Lower lobe of right lung (tissue), 2 donors: ENCODE measurements at places on chromosomes 11 and 22. TPM values are rescaled to one million over a fixed set of nuclear protein-coding genes. Genes with fewer than 3 reads are reported as not detected.

GRCh38 chr11:38553148-38553547 is 1955.1 kb upstream of the RAG2 start:
- no peaks in the 10 kb centered on the region for H3K27me3 ChIP-seq
- no peak overlapping the region for H3K4me3 ChIP-seq
- H3K27ac ChIP-seq: no peak overlapping the region
- H3K4me1 ChIP-seq: no peaks in the 10 kb centered on the region
- H3K36me3 ChIP-seq: no peaks in the 10 kb centered on the region

DNA sequence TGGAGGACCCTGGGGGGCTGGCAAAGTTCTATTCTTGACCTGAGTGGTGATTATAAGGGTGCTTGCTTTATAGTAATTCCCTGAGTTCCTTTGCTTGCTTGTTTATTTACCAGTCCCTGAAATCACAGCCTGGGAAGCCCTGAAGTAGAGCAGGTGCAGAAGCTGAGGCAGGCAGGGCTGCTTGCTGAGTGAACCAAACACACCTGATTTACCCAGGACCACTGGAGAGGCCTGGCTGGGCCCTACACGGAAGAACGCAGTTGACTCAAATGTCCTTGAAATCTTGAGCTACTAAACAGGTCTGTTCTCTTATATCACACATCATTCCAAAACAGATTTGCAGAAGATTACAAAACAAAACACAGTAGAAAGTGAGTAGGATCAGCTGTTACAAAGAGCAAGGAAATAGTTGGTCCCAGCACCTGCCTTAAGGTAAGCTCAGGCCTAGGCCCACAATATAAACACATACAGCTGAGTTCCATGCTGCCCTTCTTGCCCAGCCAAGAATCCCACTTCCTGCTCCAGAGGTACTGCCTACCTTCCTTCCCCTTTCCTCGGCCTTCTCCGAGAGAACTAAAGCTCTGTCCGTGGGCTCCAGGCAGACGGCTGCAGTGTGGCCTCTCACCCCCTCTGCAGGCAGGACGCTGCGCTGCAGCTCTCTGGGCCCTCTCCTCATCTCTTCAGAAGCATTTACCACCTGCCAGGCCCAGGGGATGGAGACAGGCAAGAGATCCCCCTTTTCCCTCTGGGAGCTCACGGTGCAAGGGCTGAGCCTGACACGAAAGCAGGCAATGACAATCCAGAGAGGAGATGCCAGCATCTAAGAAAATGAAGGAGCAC is 46.1 kb upstream of the SCUBE2 start:
- H3K36me3 ChIP-seq: peaks cover 47% of the 10 kb centered on the region
- no peak overlapping the region for H3K4me3 ChIP-seq
- peak overlapping the region; percentile 42 for H3K27ac ChIP-seq

DNA sequence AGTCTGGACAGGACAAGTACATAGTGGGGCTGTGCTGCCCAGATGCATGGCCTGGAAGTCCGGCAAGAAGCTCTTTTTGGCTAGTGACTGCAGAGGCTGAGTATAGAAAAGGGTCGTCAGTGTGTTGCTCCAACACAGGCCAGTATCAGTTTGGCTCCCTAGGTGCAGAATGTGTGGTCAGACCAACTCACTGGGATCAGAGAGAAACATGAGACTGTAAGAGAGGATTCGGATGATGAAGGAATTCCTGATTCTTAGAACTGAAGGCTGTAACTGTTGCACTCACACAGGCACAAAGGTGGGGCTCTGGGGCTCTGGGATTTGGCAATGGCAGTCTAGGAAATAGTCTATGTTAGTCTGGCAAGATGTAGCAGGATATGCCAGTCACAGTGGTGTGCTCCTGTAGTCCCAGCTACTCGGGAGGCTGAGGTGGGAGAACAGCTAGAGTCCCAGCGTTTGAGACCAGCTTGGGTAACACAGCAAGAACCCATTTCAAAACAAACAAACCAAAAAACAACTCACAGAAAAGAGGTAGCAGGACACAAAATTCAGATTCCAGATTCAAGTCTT is 11.1 kb upstream of the UPB1 start:
- no peaks in the 10 kb centered on the region for H3K36me3 ChIP-seq
- no peak overlapping the region for H3K4me3 ChIP-seq
- no peaks in the 10 kb centered on the region for H3K27me3 ChIP-seq
- peaks cover 19% of the 10 kb centered on the region for H3K4me1 ChIP-seq
- no peak overlapping the region for H3K27ac ChIP-seq
- DNase-seq: no peak

DNA sequence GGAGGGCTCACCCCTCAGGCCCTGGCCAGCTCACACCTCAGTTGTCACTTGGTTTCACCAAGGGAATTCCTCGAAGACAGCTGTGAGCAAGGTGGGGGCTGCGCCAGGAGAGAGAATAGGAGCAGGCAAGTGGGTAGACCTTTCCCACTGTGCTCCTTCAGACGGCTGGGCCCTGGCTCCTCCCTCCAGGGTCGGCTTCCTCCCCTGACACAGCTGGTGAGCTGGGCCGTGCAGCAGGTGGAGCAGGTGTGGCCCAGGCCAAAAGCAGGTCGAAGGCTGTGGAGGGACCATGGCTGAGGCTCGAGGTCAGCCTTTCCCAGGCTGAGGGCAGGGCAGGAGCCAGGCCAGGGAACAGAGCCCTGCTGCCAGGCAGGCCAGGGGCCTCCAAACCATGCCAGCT is 12.5 kb upstream of the MYRF start:
- no peaks in the 10 kb centered on the region for H3K4me1 ChIP-seq
- no peak overlapping the region for H3K27ac ChIP-seq
- peaks cover 27% of the 10 kb centered on the region for H3K36me3 ChIP-seq
- H3K27me3 ChIP-seq: no peaks in the 10 kb centered on the region
- no peak overlapping the region for H3K4me3 ChIP-seq

DNA sequence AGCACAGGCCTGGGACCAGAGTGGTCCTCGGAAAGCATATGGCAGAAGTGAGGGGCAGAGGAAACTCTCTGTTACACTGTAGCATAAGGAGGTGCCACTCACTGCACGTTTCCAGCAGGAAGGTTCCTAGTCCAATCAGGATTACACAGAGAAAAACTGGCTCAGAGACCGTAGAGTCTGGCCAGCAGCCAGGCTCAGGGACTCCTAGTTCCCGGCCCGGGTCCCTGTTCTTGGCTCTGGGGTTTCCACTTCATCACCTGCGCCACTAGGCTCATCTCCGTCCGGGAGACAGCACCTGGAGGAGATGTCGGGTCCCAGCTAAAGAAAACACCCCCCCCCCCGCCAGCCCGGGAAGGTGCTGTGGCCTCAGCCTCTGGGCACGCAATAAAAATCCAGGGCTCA is 1.1 kb downstream of the TTLL12 start:
- peak overlapping the region; percentile 78 for H3K4me3 ChIP-seq
- no peaks in the 10 kb centered on the region for H3K27me3 ChIP-seq
- peaks cover 24% of the 10 kb centered on the region for H3K4me1 ChIP-seq
- no peaks in the 10 kb centered on the region for H3K36me3 ChIP-seq
- peak overlapping the region; percentile 82 for H3K27ac ChIP-seq
- DNase-seq: no peak

DNA sequence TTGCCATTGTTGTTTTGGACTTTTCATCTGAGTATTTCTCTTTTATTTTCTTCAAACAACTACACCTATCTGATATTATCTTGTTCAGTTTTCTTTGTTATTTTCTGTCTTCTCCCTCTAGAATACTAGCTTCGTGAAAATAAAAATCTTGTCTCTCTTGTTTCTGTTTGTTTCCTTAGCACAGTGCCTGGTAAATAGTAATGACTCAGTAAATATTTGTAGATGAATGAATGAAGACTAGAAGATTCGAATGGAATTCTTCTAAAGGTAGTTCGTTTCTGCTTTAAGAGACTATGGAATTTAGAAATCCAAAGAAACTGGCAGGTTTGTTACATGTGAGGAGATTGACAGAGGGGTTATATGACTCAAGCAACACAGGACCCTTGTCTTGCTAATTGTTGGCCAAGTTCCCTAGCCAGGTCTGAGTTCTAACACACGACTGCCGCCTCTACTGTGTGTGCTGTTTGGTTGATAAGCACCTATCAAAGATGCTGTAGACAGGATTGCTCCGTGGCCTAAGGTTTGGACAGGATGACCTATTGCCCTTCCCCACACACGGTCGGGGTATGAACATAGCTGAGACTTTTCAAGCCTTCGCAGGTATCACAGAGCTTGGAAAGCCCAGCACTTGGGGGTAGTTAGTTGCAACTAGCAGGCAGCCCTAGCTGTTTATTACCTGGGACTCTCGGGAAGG is 831 bp upstream of the TMEM135 start:
- peak overlapping the region; percentile 83 for H3K27ac ChIP-seq
- no peaks in the 10 kb centered on the region for H3K27me3 ChIP-seq
- peak overlapping the region; percentile 83 for H3K4me3 ChIP-seq
- H3K36me3 ChIP-seq: no peaks in the 10 kb centered on the region

GRCh38 chr11:94303966-94304958 is at the start of gene IZUMO1R:
IZUMO1R (plus strand) TSS chr11:94304580; CDS start chr11:94305637, 1,057 bp downstream.
- H3K36me3 ChIP-seq: no peaks in the 10 kb centered on the region
- H3K27ac ChIP-seq: no peak within 1 kb of the TSS
- no peaks in the 10 kb centered on the region for H3K4me1 ChIP-seq
- H3K4me3 ChIP-seq: no peak within 1 kb of the TSS
- no peak for DNase-seq

- peaks cover 32% of the 10 kb centered on the region for H3K4me1 ChIP-seq
- no peak overlapping the region for H3K27ac ChIP-seq
- no peak for DNase-seq
- no peak overlapping the region for H3K4me3 ChIP-seq
- no peaks in the 10 kb centered on the region for H3K27me3 ChIP-seq
These were observed 4.9 kb downstream of the LGALS1 start for GRCh38 chr22:37680191-37680851.

DNA sequence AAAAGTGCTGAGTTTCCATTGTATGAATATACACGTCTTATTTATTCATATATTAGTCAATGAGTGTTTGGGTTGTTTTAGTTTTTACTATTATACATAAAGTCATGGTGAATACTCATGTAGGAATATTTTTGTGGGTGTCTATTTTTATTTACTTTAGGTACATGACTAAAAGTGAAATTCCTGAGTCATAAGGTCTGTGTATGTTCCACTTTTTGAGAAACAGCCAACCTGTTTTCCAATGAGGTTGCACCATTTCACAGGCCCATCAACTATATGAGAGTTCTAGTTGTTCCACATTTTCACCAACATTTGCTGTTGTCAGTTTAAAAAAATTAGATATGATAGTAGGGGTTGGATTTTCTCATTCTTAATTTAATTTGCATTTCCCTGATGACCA is 6.6 kb upstream of the OR6X1 start:
- DNase-seq: no peak
- no peak overlapping the region for H3K4me3 ChIP-seq
- no peaks in the 10 kb centered on the region for H3K36me3 ChIP-seq
- H3K27me3 ChIP-seq: no peaks in the 10 kb centered on the region

DNA sequence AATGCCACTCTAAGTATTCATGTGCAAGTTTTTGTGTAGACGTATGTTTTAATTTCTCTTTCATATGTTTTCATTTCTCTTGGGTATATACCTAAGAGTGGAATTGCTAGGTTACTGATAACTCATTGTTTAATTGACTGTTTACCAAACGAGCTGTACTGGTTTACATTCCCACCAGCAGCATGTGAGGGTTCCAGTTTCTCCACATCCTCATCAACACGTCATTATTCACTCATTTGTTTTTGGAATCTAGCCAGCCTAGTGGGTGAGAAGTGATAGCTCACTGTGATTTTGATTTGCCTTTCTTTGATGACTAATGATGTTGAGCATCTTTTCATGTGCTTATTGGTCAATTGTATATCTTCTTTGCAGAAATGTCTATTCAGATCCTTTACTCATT is 4.0 kb downstream of the ANKRD13D start:
- no peak overlapping the region for H3K4me3 ChIP-seq
- H3K4me1 ChIP-seq: peaks cover 25% of the 10 kb centered on the region
- no peak overlapping the region for H3K27ac ChIP-seq
- peak; percentile 4 for DNase-seq
- no peaks in the 10 kb centered on the region for H3K27me3 ChIP-seq

DNA sequence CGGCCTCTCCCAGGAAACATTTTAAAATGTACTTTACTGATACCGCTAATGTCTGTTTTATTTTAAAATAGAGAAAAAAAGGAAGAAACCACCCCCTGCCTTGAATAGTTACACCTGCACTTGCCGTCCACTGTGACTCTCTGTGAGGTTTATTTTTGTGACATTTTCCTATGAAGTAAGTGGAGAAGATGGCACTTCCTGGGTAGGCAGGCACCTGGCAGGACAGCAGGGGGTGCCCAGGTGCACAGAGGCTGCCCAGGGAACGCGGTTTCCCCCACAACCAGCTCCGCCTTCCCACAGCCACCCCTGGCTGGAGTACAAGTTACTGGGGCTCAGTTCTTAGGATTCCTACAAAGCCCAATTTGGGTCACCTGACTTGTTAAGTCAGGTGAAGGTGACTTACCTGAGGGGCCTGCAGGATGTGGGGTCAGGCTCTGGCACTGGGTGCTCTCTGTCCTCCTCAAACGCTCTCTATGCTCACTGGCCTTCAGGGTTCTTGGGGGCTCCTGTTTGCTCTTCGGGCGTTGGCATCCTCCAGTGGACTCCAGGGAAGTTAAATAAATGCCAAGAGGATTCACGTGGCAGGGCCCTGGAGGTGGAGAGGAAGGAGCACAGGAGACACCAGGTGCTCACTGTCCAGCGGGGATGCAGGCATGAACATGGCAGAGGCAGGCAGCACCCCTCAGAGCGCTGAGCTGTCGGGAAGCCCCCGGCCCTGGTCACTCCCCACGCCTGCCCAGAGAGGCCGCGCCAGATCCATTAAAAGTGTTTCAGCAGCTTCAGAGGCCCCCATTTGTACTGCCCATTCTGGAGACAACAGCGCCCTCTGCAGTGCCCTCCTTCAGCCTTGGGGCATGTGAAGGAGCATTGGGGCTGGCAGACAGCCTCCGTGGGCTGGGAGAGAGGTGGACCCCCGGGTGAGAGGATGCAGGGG is 1021.2 kb downstream of the TBC1D22A start:
- DNase-seq: no peak
- H3K4me3 ChIP-seq: no peak overlapping the region
- peaks cover 5% of the 10 kb centered on the region for H3K27me3 ChIP-seq
- H3K36me3 ChIP-seq: no peaks in the 10 kb centered on the region
- H3K4me1 ChIP-seq: no peaks in the 10 kb centered on the region

DNA sequence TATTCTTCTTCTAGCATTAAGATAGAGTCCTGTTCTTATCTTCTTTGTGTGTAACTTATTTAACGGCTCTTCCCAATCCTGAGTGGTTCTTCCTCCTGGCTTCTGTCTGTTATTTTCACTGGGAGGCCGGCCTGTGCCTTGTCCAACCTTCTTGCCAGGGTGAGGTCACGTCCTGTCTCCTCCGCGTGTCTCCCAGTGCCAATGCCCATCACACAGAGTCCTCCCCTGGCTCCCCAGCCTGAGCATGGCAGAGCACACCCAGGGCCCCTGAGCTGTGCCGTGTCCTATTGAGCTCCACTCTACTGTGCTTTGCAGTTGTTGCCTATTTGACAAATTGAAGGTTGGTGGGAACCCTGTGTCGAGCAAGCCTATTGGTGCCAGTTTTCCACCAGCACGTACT is 487.3 kb downstream of the BRD1 start:
- no peaks in the 10 kb centered on the region for H3K4me1 ChIP-seq
- H3K27ac ChIP-seq: no peak overlapping the region
- no peak overlapping the region for H3K4me3 ChIP-seq

The MYBPC3 gene
- total RNA-seq: 0.86 TPM

The B4GALNT4 gene
- total RNA-seq: 0.38 TPM
